Bronchial epithelial cell (primary cell): ENCODE measurements at places on chromosomes 7 and 10.
A peak's percentile ranks its signal among the peaks of the same experiment; 100 is the strongest.

DNA sequence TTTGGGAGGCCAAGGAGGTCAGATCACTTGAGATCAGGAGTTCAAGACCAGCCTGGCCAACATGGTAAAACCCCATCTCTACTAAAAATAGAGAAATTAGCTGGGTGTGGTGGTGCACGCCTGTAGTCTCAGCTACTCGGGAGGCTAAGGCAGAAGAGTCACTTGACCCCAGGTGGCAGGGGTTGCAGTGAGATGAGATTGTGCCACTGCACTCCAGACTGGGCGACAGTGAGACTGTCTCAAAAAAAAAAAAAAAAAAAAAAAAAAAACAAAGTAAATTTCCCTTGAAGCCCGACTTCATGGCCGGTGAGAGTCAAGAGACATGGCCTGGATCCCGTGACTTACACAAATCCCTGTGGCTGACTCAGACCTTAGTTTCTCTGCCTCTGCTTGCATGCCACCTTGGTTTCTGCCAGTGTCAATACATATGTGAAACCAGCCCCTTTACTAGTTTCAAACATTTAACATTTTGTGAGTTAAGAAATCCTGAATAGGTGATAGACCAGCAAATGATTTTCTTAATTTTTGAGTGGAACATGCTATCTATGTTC is 62.8 kb downstream of the ZEB1 start:
- DNase-seq = peak; percentile 33

GRCh38 chr7:114956702-114957101 is 34.8 kb downstream of the MDFIC start:
- DNase-seq = no peak

DNA sequence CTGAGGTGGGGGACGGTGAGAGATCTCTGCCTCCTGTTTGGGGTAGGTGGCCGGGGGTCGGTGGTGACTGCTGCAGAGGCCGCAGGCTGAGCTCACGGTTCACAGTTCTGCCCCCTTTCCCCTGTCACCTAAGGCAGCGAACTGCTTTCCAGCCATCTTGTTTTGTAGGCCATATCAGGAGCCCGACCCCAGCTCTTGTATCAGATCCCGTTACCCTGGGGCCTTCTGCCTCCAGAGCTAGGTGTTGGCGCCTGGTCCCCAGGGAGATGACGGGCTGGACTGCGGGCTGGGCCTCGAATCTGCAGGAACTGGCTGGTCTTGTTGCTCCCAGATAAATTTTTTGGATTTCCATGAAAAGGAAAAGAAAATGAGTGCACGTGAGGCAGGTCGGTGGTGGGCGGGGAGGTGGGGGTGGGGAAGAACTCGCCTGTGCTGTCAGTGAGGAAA is 183.0 kb downstream of the DNAJB6 start:
- DNase-seq = no peak

GRCh38 chr10:62527019-62527827 is 153.1 kb downstream of the ZNF365 start:
- DNase-seq = no peak
